Mononuclear cell (primary cell): ENCODE measurements at places on chromosomes 7 and 10. TPM values are rescaled to one million over a fixed set of nuclear protein-coding genes. Genes with fewer than 3 reads are reported as not detected.

Gene PNPLA8
- 116 TPM for total RNA-seq

Gene SORCS3
- 2.5 TPM for total RNA-seq

Gene SFMBT2
- total RNA-seq = 22.8 TPM

Gene DNAJC1
- 50.1 TPM for total RNA-seq

Gene DIP2C
- 1.7 TPM for total RNA-seq

Gene ELFN1
- under 0.01 TPM for total RNA-seq

Gene TRIM73
- total RNA-seq = 4.7 TPM

Gene GRB10
- 3.7 TPM for total RNA-seq

Gene ZNF248
- total RNA-seq = 2.9 TPM

Gene ANKRD1
- total RNA-seq = not detected

Gene AKR1C4
- 0.21 TPM for total RNA-seq

Gene FFAR4
- under 0.01 TPM for total RNA-seq

Gene DOCK1
- 0.42 TPM for total RNA-seq

Gene IGF2BP3
- total RNA-seq = 13.7 TPM

Gene KRIT1
- total RNA-seq = 33.3 TPM

Gene EEF1AKMT2
- 21.3 TPM for total RNA-seq

Gene SYT15B
- 0.10 TPM for total RNA-seq

Gene PYROXD2
- total RNA-seq = 2.2 TPM

Gene LRIT1
- not detected for total RNA-seq

Gene NYAP1
- total RNA-seq = 0.10 TPM

Gene CREM
- total RNA-seq = 37.9 TPM

Gene CYP2E1
- total RNA-seq = 0.42 TPM

Gene PON1
- not detected for total RNA-seq

Gene BLNK
- total RNA-seq = 3.6 TPM

Gene ADRA2A
- 0.21 TPM for total RNA-seq

Gene KLF6
- 606 TPM for total RNA-seq

Gene FXYD4
- not detected for total RNA-seq

Gene HMX2
- total RNA-seq = not detected

Gene ARHGAP22
- 1.2 TPM for total RNA-seq

Gene RAB19
- total RNA-seq = 1.5 TPM
